ENCODE measurements at places on chromosomes 7 and 10.

DNA sequence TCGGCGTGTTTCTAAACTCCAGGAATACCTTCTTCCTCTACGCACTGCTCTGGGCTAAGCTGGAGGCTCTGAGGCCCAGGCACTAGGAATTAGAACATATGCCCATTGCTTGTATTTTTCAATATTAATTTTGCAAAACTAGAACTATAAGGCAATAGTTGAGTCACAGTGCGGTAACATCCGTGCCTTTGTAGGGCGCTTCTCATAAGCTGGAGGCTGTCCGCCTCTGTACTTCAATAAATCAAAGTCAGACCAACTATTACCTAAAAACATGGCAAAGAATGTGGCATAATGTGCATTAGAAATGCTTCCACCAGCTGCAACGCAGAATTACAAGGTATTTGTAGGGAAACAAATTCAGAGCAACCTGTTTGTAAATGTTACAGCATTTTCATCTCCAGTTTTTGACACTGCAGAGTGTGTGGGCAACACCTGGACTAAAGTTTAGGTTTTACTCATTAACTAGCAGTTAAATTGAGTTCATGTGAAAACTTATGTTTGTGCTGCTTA, 440 bp upstream of the MINDY3 start:
- no peak for DNase-seq

DNA sequence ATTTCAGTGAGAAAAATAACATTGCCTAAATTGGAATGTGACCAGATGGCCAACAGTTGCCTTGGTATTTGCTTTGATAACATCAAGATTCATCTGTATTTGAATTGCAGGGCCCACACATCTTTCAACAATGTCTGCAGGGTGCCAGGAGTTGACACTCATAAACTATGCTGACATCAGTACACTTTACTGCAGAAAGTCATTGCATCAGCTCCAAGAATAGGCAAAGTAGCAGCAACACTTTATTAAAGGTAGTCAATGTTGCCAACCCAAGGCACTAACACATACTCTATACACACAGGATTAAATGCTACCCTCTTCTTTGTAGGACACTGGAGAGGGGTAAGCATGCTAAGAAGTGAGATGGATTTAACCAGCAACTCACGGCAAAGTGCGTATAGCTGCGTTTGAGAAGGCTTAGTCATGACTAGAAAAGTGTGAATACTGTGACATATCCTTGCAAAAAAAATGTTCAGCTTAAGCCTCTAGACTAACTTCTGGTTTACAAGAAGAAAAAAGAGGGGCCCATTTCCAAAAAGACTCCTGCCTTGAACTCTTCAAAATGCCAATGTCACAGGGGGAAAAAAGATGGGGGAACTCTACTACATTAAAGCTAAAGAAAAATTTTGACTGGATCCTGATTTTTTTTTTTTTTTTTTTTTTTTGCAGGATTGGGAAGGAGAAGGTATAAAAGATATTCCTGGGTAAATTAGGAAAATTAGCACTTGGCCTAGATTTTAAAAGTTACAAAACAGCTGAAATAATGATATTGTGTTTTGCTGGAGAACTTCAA, 2.2 kb downstream of the BBIP1 start:
- DNase-seq, result no peak

DNA sequence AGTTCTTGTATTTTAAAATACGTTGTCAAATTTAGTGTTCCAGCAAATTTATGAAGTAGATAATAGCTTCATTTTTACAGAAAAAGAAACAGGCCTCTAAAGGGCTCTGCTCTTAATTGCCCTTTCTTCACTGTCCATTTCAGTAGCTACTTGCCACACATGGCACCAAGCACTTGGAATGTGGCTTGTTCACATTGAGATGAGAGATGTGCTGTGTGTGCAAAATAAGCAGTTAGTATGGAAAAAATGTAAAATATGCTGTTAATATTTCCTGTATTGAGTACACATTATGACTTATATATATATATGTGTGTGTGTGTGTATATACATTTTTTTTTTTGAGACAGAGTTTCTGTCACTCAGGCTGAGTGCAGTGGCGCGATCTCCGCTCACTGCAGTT, 19.5 kb downstream of the RBM33 start:
- DNase-seq, result no peak

DNA sequence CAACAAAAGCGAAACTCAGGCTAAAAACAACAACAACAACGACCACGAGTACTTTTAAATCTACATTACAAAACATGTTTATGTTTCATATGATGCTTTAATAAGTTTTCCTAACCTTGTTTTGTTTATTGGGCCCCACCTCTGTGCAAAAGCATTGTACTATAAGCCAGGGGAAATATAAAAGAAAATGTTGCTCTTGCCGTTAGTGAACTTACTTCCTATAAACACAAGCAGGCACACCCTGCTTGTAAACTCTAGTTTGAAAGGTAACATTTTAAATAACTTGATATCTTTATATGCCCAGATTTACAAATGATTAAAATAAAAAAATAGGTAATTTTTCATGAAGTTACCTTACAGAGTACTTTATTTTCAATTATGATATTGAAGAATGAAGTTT, 19.2 kb upstream of the EPC1 start:
- DNase-seq, result no peak

DNA sequence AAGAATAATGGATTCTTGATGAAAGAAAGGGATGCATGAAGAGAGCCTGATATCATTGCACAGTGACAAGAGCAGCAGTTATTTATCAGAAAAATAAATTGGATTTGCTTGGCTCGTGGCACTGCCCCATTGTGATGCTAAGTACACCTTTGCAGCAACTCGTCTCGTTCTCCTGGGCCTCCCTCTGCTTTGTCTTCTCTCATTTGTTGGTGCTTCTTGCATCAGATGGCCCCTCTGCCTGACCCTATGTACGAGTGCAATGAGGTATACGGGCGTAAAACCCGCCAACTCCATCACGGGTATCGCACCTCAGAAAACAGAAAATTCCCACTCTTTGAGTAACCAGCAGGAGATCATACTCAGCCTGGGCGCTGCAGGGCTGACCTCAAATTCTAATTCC, 107.2 kb upstream of the C10orf90 start:
- no peak for DNase-seq

DNA sequence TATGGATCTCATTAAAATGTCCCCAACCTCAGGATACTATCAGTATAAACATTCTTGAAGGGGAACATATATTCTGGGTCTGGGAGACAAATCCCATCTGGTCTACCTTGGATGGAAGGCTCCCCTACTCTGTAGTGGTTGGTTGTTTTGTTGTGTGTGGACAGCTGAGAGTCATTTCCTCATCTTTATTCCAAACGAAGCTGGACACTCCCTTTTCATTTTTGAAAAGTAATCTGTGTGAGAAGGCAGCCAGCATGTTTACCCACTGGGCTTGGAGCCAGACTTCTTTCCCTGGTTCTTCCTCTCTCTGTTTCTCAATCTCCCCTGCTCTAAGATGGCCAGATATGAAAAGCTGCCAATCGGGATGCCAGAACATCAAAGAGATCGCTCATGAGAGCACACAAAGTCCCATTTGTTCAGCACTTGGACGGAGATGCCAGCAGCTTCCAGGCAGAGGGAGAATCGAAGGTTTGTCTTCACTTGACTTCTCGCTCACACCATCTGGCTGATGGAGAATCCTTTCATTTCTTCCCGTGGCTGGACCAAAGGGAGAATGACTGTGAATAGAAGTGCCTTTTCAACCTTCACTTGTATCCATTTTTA, 108.1 kb upstream of the AGR3 start:
- DNase-seq, result no peak

DNA sequence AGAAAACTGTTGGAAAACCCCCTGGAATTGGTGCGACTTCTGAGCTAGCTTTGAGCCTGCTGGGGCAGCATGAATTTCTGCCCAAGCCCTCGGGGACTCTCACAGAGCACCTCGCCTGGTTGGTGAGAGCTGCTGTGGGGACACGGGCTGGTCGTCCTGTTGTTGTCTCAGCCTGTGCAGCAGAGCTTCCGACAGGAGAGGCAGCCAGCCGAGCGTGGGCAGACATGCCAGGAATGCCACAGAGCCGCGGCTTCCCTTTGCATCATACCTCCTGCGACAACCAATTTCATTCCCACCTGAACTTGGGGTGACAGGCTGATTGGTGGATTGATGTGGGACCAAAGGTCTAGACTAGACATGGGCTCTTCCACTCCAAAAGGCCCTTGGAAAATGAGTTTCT, 60.2 kb upstream of the NRBF2 start:
- no peak for DNase-seq

DNA sequence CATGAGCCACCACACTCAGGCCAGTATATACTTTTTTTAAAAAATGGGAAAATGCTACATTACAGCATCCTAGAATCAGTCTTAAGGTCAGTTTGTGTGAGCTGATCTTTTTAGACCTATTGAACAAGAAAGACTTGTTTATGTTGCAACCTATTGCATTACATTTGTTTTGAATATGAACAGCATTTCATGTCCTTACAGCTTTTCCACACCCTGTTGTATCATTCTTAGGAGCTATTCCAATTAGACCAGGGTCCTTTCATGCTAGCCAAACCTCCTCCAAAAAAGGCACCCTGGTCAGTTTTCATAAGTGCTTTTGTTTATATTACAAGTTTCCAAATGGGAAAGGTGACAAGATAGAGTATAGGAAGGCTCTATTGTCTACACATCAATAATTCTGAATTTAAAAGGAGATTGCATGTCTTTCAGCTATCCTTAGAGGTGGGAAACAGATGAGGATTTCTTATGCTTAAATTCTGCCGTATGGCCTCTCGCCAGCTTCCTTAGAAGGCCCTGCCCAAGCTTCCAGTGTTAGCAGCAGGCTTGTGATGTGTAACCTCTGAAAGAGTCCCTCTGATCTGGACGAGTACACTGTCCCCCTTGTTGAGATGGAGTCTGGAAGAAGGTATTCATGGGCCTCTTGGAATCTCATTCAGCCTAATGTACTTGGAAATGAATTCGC, 171.9 kb downstream of the OTUD1 start:
- no peak for DNase-seq

DNA sequence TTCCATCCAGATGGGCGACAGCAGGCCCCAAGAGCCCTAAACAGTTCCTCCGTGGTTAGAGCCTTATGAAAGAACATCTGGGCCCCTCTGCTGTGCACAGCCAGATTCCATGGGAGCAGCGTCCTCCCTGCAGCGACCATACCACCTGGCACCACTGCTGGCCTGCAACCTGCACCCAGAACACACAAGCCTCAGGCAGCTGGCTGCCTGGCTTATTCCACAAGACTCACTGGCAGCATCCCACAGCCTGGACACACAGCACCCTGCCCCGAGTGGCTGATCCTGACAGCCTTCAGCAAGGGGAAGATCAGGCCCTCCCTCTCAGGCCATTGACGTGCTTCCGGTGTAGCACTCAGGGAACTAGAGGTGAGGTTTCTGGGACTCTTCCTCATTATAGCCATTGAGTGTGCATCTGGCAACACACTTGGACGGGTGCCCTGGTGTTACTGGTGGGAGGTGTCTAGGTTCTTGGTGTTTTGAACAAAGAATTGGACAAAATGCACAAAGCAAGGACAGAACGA, 33.7 kb upstream of the ERCC6 start:
- DNase-seq, result no peak

GRCh38 chr10:34313353-34313752, 501.7 kb downstream of the PARD3 start:
- no peak for DNase-seq

- DNase-seq, result peak; percentile 87
These were observed 55.5 kb downstream of the SYPL1 start for GRCh38 chr7:106056513-106057203.

Measured in activated effector memory CD4-positive, alpha-beta T cell treated with anti-CD3 and anti-CD28 coated beads, Interleukin-2, amount 50 U/mL, for 16 hours (primary cell).